Stimulated activated CD4-positive, alpha-beta T cell treated with anti-CD3 and anti-CD28 coated beads, Interleukin-1b, Interleukin-23, amount 100 ng/mL, for 1 hour (primary cell): ENCODE measurements at places on chromosomes 16 and 17.

DNA sequence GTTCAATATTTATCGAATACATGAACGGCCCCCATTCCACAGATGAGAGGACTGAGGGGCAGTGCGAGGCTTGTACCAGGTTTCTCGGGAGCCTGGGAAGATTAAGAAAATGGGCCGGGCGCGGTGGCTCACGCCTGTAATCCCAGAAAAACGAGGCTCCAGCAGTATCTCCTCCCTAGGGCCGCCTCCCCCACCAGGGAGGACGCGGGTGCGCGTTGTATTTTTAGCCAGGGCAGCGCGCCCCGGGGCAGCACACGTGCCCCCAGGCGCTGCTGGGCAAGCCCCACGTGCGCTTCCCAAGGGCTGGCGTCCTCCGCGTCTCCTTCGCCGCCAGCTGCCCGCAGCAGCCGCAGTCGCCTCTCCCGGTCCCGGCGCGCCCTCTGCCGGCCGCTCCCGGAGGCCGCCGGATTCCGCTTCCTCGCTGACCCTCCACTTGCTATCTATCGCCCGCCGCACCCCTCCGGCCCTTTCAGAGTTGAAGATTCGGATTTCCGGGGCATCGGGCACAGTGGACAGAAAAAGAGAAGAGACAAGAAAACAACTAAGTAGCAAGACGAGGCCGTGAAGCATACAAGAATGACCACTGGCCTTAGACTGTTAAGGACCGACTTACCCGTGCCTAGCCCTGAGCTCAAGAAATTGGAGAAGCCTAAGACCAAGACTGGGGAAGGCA, 1.9 kb upstream of the YBX2 start:
- no peak for DNase-seq

GRCh38 chr17:17934214-17934613, 38.0 kb downstream of the TOM1L2 start:
- no peak for DNase-seq

- DNase-seq = no peak
Measured at GRCh38 chr17:75456039-75456416, 407 bp upstream of the TMEM94 start.

- no peak for DNase-seq
Measured at GRCh38 chr16:79914961-79915720, 314.6 kb upstream of the MAF start.

DNA sequence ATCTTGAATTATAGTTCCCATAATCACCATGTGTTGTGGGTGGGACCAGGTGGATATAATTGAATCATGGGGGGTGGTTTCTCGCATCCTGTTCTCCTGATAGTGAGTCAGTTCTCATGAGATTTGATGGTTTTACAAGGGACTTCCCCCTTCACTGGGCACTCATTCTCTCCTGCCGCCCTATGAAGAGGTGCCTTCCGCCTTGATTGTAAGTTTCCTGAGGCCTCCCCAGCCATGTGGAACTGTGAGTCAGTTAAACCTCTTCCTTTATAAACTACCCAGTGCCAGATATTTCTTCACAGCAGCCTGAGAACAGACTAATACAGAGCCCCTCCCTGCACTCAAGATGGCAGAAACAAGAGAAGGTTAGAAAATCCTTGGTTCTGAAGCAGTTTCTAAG, 26.4 kb downstream of the LDAF1 start:
- no peak for DNase-seq

DNA sequence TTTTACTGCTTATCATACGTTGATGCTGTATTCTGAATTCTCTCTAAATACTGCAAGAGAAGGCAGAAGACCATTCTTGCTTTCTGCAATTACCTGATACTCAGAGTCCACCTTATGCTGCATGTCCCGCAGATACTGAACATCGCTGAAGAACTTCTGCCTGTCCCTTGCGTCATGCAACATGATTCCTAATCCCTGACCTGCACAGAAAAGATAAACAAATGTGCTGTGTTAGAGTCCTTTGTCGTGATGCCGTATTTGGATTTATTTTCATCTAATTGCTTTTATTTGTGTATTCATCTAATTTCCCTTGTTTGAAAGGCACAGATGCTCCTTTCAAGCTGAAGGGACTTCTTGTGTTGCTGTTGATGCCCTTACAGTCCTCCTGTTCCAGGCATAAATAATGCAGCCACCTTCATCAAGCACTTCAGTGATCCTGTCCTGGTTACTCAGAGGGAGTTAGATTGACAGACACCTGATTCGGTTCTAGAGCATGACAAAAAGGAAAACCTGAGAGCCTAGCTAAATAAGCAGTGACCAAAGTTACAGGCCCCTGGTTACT, 6.5 kb downstream of the MARCHF10 start:
- DNase-seq = no peak

GRCh38 chr16:56336711-56337110, 88.6 kb downstream of the AMFR start:
- DNase-seq = no peak

DNA sequence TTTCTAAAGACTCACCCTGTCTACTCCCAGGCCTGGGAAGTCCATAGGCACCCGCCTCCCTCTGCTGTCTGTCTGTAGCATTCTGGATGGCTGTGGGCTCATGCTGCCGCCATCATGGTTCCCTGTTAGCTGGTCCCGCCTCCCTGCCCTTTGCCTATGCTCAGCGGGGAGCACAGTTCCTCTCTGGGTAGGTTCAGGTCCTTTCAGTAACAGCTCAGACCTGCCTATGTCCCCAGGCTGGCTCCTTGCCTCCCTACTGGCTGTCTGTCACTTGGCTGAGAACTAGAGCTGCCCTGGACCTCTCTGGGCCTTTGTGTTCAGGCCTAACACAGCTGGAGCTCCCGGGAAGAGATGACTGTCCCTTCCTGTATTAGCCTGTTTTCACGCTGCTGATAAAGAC, 317.9 kb downstream of the SNX29 start:
- no peak for DNase-seq

DNA sequence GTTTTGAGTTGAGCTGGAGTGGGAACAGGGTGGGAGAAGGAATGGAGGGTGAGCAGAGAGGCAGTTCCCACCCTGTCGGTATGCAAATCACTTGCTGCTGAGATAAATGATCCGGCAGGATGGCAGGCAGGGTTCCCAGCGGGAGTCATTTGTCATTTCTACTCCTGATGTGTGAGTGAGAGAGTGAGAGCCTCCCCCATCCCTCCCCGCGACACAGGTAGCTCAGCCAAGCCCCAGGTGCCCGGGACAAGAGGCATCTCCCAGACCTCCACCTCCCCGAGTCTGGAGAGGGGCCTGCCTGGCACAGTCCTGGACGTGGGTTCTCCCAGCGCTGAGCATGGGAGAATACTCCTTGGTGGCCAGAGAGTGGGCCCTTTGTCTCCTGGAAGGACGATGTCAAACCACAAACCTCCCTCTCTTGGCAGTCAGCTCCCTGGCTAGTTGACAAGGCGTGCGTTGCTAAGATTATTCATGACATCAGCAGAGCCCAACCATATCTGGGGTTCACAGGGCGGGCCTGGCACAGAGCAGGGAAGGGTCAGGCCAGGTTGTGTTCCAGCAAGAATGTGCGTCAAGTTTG, 33.7 kb upstream of the TNRC6C start:
- no peak for DNase-seq

DNA sequence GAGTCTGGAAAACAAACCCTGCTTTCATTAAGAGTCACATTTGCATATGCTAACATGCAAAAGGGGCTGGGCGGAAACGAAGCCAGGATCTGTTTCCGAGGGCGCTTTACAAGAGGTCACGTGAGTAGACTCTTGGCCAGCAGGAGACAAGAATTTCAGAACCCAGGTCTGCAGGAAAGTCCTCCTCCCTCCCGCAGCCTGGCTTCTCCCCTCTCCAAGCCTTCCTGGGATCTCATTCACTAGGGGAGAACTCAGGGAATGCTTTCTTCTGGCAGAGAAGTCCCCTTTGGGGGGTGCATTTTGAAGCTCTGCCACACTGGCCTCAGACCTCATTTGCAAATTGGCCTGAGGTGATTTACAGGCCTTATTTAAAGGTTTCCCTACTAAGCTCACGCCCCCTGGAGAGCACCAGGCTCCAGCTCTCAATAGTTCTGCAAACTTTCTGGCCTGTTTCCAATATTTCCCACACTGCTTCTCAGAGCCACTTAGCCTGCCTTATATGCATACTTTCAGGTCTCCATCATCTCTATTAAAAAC, 57.2 kb upstream of the CACNG5 start:
- no peak for DNase-seq

- no peak for DNase-seq
Measured at GRCh38 chr16:80002261-80002660, 401.7 kb upstream of the MAF start.

DNA sequence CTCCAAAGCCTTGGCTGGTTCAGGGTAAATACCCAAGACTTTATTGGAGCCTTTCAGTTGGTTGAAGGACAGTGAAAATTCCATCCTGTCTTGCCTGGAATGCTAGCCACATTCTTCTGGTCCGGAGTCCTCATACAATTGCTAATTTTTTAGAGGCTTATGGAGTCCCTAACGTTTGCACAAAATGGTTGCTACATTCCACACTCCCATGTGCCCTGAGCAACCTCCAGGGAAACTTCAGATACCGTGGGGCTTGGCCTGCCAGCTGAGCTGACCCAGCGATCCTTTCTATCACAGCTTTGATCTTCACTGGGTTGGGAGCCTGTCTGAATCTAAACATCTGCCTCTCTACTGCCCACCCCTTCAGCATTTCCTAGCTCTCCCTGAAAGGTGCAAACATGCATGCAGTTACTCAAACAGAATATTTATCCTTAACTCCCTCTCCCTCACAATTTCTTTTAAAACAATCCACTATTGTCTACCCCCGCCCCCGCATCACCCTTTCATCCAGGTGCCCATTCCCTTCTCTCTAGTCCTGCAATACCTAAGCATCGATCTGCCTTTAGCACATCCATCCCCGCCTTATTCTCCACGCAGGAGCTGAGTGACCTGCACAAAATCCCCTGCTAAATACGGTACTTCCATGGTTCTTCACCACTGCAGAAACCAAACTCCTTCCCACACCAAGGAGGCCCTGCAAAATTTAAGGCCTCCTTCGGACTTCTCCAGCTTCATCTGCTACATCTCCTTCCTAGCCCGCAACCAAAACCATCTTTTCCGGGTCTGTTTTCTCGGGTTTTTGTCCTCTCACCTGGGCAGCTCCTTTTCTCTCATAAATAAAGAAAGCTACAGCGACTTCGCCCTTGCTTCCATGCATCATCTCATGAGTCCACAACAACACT, 810 bp upstream of the GAN start:
- DNase-seq = no peak

DNA sequence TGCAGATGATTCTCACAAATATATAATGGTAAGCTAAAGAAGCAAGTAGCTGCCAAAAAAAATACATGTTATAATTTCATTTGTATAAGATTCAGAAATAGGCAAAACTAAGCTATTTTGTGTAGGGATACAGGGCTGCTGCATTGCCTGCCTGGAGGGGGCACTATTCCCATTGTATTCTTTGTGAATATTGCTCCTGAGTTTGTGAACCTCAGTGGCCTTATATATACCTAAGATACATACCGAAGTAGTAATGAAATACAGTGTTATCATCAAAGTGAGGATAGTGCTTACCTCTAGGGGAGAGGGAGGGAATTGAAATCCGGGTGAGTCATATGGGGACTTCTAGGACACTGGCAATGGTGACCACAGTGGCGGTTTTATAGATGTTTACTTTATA, 53.5 kb downstream of the C17orf58 start:
- DNase-seq = no peak

DNA sequence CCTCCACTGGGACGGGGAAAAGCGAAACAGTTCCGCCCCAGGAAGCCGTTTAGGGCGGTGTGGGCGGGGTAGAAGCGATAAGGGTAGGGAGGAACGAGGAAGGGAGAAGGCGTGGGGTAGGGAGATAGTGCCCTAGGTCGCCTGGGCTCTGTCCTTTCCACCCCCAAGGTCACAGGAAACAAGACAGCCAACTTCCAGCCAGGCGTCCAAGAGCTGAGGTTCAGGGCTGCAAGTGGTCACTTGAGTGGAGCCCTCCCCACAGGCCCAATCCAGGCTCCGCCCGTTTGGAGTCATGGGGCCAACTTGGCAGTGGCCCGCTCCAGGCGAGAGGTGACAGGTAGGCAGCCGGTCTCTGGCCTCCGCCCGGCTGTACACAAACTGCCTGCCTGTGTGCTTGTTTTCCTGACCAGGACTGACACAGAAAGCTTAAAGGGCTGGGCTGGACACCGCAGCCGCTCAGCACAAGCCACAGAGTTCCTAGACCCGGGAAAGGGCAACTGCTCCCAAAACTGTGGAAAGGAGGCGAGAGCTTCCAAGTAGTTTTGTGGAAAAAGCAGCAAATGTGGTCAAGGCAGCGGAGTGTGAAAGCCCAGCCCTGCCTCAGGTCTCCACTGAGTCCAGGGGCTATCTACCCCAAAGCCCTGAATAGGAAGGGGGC, at the start of gene RILP:
RILP (minus strand) TSS at position 23 of the 658 bp plus-strand sequence. CDS start 62 bp downstream, outside the sequence.
- no peak for DNase-seq

DNA sequence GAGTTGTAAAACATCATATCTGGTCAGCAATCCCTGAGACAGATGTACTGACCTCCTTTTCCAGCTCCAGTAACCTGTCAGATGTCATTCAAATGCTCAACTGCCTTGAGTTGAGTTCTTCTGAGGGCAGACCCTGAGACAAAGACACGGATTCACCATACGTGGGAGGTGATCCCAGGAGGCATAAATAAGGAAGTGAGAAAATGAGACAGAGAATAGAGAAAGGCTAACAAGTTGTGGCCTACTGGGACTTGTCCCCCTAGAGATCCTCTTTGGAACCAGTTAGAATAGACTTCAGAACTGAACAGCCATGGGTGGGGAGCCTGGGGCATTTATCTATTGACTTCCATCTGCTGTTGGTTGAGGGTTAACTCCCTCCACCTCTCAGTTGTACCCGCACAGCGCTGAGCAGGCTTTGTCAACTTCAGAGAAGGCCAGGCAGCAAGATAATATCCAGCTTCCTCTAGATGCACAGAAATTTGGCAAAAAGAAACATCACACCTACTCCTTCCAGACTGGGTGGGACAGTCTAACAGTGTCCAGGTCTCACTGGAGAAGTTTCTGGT, 123.0 kb upstream of the DYNLRB2 start:
- no peak for DNase-seq

DNA sequence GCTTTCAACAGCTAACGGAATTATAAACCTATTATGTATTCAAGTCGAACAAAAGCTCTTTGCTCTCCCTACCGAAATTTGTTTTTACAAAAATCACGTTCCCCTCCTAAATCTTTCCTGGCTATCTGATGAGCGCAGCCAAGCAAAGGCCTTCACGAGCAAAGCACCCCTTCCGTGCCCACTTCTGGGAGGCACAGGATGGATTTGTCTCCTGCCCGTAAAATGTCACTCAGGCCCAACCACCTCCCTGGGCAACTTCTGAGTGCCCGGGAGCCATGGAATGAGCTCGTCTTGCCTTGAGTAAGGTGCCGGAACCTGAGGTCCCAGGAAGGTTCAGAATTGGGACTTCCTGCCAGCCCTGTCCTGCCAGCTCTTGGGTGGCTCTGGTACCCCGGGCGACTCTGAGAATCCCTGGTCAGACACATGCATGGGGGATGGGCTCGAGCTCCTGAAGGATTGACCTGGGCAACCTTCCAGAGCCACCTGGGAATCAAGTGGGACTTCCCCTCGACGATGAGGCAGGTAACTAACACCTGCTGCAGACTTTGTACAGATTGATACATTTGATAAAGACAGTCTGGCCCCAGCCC, 19.8 kb downstream of the SLC7A5 start:
- DNase-seq = no peak

DNA sequence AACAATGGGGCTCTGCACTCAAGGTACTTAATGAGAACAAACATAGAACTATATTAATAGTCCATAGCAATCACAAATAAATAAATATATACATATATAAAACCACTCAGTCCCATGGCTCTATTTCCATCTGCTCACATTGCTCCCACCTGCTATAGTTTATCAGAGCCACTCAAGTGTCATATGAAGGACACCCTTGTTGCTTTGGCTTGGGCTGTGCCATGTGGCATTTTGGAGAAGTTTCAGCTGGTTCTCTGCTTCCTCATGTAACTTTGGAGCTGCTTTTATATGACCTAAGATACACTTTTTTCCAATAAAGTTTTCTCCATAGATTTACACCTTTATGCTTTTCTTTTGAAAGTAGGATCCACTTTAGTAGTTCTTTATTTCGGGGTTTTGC, 126.4 kb downstream of the KCNJ2 start:
- DNase-seq = no peak
